Tibial artery (tissue), 4 donors: ENCODE measurements at places on chromosomes 5 and 9.

DNA sequence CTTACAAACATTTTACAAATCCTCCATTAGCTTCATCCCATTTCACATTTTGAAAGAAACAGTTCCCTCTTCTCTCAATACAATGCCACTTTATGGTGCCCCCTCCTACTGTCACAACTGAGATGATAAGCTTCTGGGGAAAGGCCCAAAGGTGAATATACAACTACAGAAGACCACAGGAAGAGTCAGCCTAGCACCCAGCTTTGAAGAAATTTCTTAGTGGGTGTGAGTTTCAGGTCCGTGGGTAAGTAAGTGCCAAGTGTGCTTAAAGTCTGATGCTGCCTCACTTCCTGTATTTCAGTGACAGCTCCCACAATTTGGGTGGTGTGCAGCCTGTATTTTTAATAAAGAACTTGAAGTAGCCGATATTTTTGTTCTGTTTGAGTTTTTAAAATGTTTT lies 68.1 kb downstream of the ARHGEF28 start:
- no peak for DNase-seq

DNA sequence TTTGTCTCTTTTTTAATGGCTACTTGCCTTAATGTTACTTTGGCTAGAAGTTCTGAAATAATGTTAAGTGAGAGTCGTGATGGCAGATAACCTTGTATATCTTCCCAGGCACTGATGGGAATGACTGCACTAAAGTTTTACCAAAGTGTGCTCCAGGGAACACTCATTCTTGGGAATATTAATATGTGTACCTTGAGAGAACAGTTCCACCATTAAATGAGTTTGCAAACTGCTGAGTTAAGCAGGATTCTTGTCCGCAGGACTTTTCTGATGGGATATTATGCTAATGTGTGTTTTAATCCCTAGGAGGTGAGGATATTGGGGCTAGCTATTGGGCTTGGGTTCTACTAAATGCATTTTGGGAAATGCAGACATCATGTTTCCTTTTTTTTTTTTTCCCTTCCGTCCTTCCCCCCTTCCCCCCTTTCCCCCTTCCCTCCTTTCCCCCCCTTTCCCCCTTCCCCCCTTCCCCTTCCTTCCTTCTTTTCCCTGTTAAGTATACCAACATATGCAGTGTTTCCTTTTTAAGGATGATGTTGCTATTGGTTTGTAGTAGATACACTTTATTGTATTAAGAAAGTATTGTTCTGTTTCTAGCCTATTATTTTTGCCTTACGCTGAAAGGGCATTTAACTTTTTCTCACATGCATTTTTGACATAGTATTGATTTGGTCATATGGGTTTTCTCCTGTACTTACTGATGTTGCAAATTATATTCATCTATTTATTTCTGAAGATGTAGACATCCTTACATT lies 15.5 kb downstream of the ZBTB34 start:
- DNase-seq = no peak

- DNase-seq = no peak
Observed at GRCh38 chr9:107600060-107600573, 110.5 kb upstream of the KLF4 start.

DNA sequence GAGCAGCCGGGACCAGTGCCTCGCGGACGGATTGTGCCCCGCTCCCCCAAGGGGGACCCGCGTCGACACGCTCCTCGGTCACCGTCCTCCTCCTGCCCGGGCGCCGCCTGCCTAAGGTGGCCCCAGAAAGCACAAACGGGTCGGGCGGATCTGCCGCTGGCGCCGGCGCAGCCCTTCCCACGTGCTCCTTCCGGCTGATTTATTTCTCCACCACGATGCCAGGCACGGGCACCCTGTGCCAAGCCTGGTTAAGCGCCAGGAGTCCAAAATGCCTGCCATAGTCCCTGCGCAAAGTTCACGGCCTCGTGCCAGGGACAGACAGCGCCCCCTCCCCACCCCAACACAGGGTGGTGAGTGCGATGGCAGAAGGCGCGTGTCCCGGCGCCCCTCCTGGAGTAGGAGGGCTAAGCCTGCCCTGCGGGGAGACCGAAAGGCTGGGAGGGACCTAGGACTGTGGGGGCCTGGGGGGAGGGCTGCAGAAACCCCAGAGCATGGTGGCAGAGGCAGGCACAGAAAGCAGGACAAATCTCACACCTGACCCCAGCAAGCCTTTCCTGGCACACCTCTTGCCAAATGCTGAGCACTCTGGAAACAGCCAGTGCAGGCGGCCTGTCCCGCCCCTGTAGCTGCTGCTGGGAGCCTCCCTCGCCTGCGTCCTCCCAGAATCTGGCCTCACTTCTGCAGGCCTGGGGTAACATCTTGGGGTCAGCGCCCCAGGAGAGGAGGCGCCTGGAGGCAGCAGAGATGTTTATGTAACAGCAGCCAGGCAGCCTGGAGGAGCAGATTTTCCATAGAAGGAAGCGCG lies 1.1 kb upstream of the NOTCH1 start:
- DNase-seq = peak; percentile 96

- no peak for DNase-seq
Observed at GRCh38 chr5:95993266-95993665, 31.6 kb upstream of the ELL2 start.

GRCh38 chr9:112354081-112354743 lies 20.8 kb upstream of the PTBP3 start:
- no peak for DNase-seq

DNA sequence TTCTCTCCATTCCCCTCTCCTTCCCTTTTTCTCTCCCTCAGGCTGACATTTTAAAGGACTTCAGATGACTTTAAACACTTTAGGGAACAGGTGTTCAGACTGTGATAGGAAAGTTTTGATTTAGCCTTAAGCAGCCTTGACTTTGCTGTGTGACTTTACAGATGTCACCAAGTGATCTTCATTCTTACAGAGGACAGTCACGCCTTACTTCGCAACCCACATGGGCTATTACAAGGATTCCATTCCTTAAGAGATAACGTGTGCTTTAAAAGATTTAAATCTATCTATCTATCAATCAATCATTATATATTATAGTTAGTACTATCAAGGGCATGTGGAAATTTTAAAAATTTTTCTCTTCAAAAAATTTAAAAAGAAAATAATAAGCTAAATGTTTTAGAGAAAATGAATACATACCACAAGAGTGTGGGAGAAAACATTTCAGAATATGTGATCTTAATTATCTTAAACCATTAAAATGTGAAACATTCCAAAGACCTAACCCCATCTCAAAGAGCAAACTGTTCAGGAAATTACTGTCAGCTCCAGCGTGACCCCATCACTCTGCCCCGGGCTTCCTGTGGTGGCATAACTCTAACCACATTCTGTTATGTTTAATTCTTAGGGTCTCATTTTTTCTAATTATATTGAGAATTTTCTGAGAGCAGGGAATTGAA lies 530.5 kb downstream of the SEMA5A start:
- no peak for DNase-seq

GRCh38 chr5:113024076-113024697 lies 47.6 kb downstream of the DCP2 start:
- no peak for DNase-seq

- DNase-seq = no peak
Observed at GRCh38 chr9:92295827-92296258, 2.3 kb upstream of the IARS1 start.

- no peak for DNase-seq
Observed at GRCh38 chr9:21656776-21657674, 145.4 kb upstream of the MTAP start.

- DNase-seq = no peak
Observed at GRCh38 chr9:84304166-84304565, 36.4 kb downstream of the SLC28A3 start.

DNA sequence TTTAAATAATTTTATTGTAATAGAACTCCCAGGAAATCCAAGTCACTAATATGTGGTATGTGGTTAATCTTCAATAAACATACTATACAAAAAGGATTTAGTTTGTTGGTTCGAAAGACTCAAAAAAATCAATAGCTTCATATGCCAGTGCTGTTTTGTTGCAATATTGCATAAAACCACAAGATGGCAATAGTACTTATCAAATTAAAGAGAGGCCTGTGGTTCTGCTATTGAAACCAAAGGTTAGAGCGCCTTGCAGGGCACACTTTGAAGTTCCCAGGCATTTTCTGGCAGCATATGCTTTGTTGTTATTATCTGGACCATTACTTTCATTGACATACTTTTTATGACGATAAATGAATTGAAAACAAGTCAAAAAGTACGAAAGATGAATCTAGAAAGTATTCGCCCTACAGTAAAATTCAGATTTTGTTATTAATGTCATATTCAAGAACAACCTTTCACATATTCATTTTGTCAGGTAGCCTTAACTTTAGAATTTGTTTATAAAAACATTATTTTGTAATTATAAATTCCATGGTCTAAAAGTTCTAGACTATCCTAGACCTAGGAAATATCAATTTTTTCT lies 316.3 kb downstream of the MCTP1 start:
- no peak for DNase-seq

- DNase-seq = no peak
Observed at GRCh38 chr9:25724424-25724823, 46.2 kb upstream of the TUSC1 start.

- no peak for DNase-seq
Observed at GRCh38 chr9:13845460-13845859, 468.5 kb downstream of the NFIB start.

GRCh38 chr9:6354072-6354686 lies 26.0 kb downstream of the TPD52L3 start:
- no peak for DNase-seq

DNA sequence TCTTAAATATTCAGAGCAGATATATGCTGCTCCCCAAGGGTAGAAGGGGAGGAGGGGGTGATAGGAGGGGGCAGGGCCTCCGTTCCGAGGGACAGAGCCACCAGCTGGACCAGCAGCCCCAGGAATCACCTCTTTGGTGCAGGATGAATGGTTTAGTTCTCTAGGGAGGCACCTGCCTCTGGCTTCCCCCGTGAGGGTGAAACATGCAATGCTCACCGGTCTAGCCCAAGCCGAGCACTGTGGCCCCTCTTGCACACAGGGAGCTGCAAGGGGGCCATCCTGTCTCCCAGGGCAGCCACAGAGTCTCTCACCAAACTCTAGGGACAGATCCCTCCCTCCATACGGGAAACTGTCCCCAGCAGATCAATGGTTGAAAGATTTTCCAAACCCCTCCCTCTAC lies 163.7 kb downstream of the DAB2IP start:
- DNase-seq = peak; percentile 3

GRCh38 chr5:145429170-145429569 lies 406.0 kb downstream of the PRELID2 start:
- DNase-seq = no peak

DNA sequence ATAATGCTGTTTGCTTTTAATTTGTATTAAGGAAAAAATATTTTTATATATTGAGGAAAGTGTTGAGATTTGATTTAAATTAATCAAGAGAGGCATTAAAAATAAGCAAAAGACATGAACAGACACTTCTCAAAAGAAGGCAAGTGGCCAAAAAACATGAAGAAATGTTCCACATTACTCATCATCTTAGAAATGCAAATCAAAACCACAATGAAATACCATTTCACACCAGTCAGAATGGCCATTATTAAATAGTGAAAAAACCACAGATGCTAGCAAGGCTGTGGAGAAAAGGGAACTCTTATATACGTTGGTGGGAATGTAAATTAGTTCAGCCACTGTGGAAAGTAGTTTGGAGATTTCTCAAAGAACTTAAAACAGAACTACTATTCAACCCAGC lies 45.9 kb downstream of the RANBP17 start:
- DNase-seq = no peak

DNA sequence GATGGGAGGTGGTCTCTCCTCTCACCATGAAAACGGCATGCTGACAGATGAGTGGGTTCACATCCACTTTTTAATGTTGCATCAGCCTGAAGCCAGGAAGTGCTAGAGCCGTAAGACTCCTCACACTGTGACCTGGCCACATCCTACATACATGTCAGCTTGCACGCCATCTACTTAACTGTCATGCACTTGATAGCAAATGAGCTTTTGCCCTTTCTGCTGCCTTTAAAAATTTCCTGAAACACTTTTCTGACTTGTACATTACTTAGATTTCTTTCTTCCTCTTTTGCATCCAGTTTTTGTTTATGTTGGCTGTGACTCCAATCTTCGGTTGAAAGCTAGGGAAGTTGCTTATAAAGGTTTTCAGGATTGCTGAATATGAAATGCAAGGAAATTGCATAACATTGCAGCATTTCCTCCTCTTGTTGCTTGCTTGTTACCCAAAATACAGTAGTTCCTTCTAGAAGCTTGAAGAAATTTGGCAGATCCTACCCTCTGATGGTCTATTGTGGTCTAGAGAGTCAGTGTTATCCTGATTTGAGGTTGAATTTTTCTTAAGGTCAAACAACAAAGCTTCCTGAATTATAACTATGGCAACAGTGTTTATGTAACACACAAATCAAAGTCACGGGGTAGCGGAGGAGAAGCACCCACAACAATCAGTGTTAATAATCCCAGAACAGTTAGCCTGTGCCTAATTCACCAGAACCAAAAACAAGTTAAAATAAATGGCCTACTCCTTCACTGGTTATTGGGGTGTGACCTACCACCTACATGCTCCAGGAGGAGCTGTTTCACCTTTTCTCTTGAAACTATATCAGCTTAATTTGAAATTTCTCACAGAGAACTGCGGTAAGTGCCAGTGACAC lies 232.5 kb downstream of the ARHGAP26 start:
- DNase-seq = no peak

DNA sequence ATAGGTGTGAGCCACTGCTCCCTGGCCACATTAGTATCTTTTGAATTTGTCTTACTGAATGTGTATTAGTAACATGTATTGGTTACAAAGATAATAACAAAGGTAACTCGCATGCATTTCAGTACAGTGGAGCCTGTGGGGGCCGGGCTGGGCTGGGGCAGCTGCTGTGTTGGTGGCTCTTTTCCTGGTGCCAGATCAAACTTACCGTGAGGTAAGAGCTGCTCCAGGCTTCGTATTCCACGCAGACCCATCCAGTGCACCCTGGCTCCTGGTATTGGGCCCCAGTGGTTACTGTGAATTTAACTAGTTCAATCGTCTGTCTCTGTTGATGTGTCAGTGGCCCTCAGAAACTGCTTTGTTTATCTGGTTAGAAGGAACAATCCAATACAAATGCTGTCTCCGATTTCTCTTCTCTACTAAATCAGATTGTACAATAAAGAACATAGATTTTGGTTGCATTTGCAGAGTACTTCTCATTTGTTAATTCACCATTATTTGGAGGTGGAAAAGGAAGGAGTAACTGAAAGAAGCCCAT lies 15.6 kb downstream of the PRRC2B start:
- DNase-seq = no peak

DNA sequence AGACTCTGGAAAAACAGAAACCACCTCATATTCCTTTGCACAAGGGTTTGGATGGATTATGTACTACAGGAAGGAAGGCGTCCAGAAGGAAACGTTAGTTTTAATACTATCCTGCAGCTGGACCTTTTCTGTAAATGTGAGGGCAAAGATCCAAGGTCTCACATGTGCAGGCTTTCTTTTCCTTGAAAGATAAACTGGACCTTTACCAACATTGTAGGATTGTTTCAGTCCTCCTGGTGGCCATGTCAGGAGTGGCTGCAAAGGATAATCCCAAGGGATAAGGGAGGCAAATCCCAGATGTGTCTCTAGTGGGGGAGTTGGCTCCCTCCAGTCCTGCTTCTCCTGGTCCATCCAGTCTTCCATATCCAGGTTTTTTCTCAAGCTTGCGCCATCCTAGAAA lies 397.5 kb downstream of the HTR1A start:
- DNase-seq = no peak
